ENCODE measurements at places on chromosomes 5 and 9.

DNA sequence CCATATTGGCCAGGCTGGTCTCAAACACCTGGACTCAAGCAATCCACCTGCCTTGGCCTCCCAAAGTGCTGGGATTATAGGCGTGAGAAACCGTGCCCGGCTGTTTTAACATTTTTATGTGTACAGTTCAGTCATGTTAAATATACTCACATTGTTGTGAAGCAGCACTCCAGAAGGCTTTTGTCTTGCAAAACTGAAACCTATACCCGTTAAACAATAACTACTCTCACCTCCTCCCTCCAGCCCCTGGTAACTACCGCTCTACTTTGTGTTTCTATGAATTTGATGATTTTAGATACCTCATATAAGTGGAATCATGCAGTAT is 23.1 kb upstream of the SHB start:
- DNase-seq: no peak

DNA sequence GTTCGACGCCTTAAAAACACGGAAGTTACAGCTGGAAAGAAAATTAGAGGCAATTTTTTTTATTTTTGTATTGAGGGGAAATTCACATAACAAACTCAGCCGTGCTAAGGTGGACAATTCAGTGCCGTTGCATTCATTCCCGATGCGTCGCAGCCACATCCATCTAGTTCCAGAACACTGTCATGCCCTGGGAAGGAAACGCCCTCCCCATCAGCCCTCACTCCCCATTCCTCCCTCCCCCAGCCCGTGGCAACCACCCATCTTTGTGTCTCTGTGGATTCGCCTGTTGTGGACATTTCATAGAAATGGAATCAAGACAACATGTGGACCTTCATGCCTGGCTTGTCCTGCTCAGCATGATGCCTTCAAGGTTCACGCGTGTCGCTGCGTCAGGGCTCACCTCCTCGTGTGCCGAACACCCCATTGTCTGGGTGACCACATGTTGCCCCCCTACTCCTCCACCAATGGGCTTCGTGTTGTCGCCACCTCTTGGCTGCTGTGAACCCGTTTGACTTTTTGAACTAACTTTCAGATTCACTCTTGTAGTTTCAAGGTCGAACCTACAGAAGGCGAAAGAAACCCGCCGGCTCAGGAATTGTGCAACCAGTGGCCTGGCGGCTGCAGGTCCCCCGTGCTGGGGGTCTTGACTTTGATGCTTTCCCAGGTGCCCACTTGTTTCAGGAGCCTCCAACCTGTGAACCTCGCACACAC is 17.4 kb upstream of the CAMSAP1 start:
- DNase-seq: no peak

DNA sequence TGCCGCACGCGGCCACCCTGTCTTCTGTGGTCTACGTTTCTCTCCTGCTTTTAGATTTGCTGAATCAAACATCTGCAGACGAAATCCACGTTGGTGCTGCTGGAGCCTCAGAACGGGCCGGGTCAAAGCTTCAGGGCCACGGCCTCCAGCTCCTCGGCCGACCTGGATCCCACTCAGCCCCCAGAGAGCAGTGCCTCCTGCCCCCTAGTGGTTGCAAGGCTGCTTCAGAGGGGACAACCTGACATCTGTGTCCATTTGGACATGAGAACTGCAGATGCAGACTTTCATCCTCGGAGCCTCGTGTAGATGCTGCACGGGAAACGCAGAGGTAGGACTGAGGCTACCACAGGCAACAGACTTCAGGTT is 23.0 kb upstream of the SLC6A3 start:
- DNase-seq: peak; percentile 43

DNA sequence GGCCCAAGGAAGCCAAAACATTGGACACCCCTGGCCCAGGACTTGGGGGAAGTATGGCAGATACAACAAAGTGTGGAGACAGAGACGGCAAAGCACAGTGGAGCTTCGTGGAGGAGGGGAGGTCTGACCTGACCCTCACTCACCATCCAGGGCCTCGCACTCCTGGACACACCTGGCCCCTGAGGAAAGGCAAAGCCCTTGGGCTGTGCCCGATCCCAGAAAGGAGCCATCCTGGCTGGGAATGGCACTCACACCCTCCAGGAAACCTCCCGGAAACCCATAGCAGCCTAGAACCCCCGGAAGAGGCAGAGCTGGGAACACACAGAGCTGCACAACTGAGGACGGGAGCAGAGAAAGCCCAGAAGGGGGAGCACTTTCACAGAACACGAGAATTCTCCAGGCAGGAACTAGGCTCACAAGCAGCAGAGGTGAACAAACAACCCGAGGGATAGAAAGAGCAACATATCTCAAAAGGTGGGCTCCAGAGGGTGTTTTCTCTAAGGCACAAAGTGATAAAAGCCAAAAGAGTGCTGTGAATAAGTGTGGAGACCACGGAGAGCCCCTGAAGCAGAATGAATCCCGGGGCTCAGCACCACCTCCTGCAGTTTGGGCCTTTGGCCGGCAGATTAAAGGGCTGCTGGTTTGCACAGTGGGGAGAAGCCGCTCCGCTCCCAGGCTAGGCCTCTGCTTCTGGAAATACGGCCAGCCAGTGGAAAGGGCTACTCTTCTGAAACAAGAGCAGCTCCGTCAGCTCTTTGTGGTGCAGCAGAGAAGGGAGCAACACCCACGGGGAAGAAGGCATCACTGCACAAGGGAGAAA is 108.2 kb downstream of the UBE2R2 start:
- DNase-seq: peak; percentile 58

- peak; percentile 35 for DNase-seq
Observed at GRCh38 chr9:9912459-9912858, 700.3 kb downstream of the PTPRD start.

DNA sequence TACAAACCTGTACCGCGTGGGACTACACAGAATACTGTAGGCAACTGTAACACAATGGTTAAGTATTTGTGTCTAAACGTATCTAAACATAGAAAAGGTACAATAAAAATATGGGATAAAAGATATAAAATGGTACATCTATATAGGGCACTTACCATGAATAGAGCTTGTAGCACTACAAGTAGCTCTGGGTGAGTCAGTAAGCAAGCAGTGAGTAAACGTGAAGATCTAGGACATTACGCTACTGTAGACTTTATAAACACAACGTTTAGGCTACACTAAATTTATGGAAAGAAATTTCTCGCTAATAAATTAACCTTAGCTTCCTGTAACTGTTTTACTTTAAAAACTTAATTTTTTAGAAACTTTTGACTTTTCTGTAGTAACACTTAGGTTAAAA is 46.5 kb downstream of the MRPS27 start:
- DNase-seq: no peak

DNA sequence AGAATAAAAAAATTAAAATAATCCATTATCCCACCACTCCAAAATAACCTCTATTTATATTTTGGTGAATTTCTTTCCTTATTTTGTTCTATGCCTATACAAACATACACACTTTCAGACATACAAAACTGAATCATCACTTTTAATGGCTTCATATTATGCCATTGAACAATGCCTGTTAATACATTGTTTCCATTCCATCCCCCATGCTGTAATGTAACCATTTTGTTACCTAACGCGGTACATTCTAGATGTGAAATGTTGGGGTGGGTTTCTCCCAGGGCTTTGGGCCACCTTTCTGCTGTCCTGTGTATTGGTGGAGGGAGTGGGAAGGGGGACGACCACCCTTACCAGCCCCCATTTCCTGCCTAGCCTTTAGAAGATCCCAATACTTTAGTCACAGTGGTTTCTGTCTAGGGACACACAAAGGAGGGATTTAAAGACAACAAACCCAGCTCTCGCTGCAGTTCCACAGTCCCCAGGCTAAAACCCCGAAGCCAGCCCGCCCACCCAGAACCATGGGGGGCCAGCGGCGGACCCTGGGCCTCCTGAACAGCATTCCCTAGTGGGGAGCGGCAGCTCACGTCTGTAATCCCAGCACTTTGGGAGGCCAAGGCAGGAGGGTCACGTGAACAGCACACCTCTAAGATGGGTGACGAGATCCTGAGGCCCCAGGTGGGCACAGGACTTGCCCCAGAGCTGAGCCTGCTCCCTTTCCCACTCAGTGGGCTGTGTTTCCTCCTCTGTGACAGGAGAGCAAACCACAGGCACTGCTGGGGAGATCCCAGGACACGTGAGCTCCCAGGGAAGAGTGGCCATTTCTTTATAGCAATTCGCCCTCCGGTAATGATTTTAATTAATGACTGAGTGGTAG is 56.9 kb upstream of the STXBP1 start:
- no peak for DNase-seq

DNA sequence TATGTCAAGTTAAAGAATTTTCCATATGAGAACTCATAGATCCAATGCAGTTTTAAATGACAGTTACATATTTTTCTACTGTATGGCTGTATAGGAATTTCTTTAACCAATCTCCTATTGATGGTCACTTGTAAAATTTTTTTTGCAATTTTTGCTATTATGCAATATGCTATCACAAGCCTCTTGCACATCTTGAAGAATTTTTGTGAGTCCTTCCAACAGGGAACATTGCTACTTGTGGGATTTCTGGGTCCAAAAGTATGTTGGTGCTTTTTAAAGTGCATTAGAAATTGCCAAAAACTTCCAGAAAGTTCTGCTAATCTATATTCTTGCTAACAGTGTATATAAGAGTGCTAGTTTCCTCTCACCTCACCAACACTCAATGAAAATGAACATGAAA is 65.1 kb downstream of the NPR3 start:
- DNase-seq: no peak

DNA sequence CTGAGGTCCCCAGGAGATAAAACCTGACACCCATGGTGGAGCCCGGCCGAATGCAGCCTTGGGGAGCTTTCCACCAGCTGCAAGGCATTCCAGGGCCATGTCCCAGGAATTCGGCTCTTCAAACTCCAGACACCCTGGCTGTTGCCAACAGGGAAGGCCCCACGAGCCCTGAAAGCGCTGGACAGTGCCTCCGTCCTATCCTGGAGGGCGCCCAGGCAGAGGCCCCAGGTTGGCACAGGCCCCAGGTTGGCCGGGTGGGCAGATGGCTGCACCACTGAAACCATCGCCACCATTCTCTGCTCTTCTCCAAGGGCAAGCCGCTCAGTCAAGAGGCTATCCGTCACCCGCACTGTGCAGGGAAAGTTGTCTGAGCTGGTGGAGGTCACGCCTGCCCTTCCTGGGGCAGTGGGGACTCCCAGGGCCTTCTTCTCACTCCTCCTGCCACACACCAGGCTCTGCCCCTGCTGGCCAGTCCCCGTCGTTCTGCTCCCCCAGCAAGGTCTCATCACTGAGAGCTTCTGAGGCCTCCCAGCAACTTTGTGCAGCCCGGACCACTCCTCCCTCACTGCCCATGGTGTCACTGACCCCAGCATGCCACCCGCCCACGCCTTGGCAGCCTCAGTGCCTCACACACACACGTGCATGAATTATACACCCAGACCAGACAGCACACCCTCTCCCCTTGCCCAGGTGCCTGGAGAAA is 21.2 kb downstream of the SLC6A3 start:
- DNase-seq: no peak

DNA sequence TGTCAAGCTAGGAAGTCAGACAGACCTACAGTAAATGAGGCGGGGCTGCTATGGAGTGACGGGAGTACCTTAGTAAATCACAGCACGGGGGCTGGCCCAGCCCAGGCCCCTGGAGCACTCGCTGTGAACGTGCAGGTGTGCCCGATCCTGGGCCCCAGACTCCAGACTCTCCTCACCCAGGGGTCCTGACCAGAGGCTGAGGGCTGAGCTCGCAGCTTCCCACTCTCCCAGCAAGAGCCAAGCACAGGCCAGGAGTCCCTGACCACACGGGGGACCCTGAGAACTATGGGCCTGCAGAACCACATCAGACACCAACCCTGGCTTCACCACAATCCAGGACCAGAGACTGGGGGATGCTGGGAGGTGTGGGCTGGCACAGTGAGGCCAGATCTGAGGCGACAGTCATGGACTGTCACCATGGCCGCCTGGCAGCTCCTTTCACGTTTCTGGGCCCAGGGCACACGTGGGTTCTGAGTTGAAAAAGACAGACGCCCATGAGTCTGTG is 73.4 kb downstream of the ADAMTS2 start:
- no peak for DNase-seq

GRCh38 chr9:113578882-113579282 is 115.4 kb downstream of the RGS3 start:
- DNase-seq: no peak
